Smooth muscle cell of bladder (primary cell): ENCODE measurements at places on chromosomes 12 and 14. TPM values are rescaled to one million over a fixed set of nuclear protein-coding genes. Genes with fewer than 3 reads are reported as not detected.

PHETA1 gene
- total RNA-seq: 2.8 and 4.6 TPM in 2 replicates

TBX3 gene
- 14.5 and 22.0 TPM in 2 replicates for total RNA-seq

CATSPERB gene
- total RNA-seq: not detected in 2 replicates

KRT72 gene
- not detected in 2 replicates for total RNA-seq

SDR9C7 gene
- total RNA-seq: under 0.01 TPM in 1 of 2 replicates, not detected in the other

SELPLG gene
- total RNA-seq: 0.85 and 2.0 TPM in 2 replicates

PCED1B gene
- total RNA-seq: 0.57 and 1.3 TPM in 2 replicates

GARIN6 gene
- total RNA-seq: not detected in 2 replicates

CD163L1 gene
- 0.09 and 0.28 TPM in 2 replicates for total RNA-seq

SLC38A4 gene
- total RNA-seq: 1.1 and 4.2 TPM in 2 replicates

KRT78 gene
- not detected in 2 replicates for total RNA-seq

MARS1 gene
- 181 and 241 TPM in 2 replicates for total RNA-seq

SMCO3 gene
- total RNA-seq: 0.71 and 0.92 TPM in 2 replicates

SLC5A8 gene
- total RNA-seq: not detected in 2 replicates

MUCL1 gene
- total RNA-seq: not detected in 2 replicates

KRT83 gene
- total RNA-seq: 0.14 TPM in 1 of 2 replicates, not detected in the other

SOAT2 gene
- 0.09 TPM in 1 of 2 replicates, not detected in the other for total RNA-seq

RIMBP2 gene
- under 0.01 and 0.18 TPM in 2 replicates for total RNA-seq

SOX5 gene
- 6.1 and 8.0 TPM in 2 replicates for total RNA-seq

ARID2 gene
- 11.4 and 11.8 TPM in 2 replicates for total RNA-seq

TAS2R46 gene
- 1.3 and 1.8 TPM in 2 replicates for total RNA-seq

RNU7-1 gene
- not detected in 2 replicates for total RNA-seq

GUCY2C gene
- not detected in 2 replicates for total RNA-seq

CFAP251 gene
- total RNA-seq: 2.4 and 3.3 TPM in 2 replicates

CSRP2 gene
- total RNA-seq: 25.5 and 46.4 TPM in 2 replicates

CISTR gene
- not detected in 2 replicates for total RNA-seq

MGP gene
- 8.0 and 15.5 TPM in 2 replicates for total RNA-seq

FAIM2 gene
- 5.4 and 5.5 TPM in 2 replicates for total RNA-seq

A2M gene
- total RNA-seq: 10.8 and 12.1 TPM in 2 replicates

NPFF gene
- not detected in 2 replicates for total RNA-seq

ITGB7 gene
- total RNA-seq: 0.14 and 0.37 TPM in 2 replicates

LBHD2 gene
- total RNA-seq: not detected in 2 replicates

WBP11 gene
- 10.0 and 11.4 TPM in 2 replicates for total RNA-seq

KRT79 gene
- total RNA-seq: not detected in 2 replicates

PALS1 gene
- 22.2 and 28.2 TPM in 2 replicates for total RNA-seq

PPP4R4 gene
- total RNA-seq: 1.7 and 4.1 TPM in 2 replicates

HOXC12 gene
- not detected in 2 replicates for total RNA-seq
